ENCODE measurements at places on chromosomes 7 and 10.

GRCh38 chr7:151386301-151387160 is 23.3 kb downstream of the WDR86 start:
- DNase-seq: no peak

- DNase-seq: no peak
Observed at GRCh38 chr7:55206235-55207029, 158.7 kb upstream of the LANCL2 start.

- no peak for DNase-seq
Observed at GRCh38 chr7:98599886-98600285, 17.2 kb upstream of the NPTX2 start.

DNA sequence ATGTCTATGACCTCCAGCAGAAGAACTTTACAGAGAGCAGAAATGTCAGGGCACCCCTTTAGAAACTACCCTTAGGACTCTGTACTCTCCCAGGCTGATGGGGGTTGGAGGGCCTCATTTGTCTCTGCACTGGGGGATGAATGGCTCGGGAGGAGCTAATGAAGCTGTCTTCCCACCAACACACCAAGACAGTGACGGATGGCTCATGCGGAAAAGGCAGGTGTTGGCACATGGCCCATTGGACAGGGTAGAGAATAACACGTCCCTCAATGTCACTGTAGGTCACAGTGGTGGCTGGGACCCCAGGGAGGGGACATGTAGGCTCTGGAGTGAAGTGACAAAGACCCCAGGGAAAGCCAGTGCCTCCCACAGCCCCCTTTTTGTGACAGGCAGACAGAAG is 64.0 kb upstream of the PCBD1 start:
- no peak for DNase-seq

DNA sequence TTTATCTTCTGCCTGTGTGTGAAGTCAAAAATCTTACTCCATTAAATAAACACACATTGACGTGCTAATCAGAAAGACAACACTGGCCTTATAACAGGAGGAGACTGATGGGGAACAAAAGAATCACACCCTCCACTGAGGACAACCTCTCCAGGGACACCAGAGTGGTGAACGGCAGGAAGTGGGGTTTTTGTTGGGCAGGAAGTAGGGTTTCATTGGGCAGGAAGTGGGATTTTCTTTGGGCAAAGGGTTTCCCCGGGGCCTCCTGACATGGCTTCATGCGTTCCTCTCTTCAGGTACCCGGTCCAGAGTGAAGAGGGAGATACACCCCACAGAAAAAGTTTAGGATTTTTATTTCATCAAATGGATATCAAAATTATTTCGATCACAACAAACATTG is 30.6 kb downstream of the ADARB2 start:
- DNase-seq: no peak

- no peak for DNase-seq
Observed at GRCh38 chr7:157832421-157832820, 495.6 kb downstream of the DNAJB6 start.

DNA sequence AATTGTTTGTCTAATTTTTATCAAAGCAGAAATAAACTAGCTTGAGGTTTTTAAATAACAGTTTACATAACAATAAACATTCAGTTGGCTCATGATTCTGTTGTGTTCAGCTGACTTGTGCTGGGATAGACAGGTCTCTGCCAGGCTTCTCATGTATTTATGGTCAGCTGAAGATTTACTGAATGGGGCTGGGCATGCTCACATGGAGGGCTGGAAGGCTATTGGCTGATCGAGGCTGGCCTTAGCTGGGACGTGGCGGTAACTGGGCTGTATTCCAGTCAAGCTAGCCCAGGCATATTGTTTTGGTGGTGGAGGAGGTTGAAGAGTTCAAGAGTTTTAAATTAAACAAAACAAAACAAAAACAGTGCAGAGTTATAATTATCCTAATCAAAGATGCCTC is 251.0 kb upstream of the MTPN start:
- DNase-seq: no peak

DNA sequence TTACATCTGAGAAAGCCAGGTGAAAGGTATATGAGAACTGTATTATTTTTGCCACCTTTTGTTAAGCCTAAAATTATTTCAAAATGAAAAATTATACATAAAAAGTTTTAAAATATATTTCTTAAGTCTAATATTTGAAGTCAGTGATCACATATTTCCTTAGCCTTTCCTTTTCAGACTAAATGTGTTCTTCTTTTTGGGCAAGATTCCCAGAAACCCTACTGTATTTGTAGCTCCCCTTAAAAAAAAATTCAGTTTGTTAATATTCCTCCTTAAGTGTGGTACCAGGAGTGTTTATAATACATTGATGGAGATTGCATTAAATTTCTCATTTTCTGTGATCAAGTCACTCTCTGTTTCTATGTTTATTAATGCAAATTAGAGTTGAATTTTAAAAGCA is 22.8 kb downstream of the DNAJC1 start:
- no peak for DNase-seq

DNA sequence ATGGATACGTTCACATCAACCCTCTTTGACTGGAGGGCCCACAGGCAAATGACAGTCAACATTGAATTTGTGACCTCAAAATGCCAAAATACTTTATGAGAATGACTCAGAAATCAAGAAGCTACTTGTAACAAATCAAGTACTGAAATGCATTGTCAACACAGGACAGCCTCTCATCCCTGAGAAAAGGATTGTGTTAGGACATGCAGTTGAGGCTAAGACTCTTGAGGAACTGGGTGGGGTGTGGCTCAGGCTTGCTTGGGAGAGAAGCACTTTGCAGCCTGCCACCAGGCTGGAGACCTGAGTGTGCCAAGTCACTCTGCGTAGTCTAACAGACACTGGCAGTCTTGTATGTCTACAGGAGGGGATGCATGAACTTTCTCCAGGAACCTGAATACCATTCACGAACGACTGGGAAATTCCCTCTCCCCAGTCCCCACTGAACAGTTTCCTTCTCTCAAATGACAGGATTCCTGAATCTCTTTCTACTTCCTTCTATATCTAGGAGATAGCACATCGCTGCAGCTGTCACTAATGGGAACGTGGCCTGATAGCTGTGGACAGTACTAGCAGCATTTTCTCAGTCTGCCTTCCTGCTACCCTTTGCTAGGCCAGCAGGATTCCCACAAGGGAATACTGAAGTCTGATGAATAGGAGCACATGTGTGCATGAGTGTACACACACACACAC is 3.3 kb upstream of the SMO start:
- no peak for DNase-seq

DNA sequence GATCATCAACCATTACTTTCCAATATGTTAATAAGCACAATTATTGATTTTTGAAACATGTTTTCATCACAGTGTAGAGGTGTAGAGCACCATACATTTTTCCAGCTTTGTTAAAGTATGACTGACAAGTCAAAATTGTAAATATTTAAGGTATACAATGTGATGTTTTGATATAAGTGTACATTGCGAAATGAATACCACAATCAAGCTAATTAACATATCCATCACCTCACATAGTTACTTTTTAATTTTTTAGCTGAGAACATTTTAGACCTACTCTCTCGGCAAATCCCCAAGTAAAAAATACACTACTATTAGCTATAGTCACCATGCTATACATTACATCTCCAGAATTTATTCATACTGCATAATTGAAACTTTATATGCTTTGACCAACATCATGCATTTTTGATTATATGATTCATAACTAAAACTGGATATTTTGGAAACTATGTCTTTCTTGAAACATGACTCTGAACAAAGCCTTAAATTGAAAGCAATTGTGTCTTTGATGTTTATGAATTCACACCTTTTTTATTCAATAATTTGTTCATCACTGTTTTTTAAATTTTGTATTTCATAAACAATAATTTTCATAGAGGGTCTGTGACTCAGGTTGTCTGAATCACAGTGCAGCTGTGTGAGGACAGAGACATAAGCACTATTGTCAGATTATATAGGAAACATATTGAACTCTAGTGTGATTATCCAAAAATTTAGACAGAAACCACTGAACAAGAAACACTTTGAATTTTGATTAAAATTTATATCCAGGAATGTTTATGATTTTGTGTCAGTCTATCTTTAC is 486.1 kb downstream of the SEMA3D start:
- DNase-seq: no peak

GRCh38 chr7:127968547-127968946 is 62.7 kb downstream of the LRRC4 start:
- DNase-seq: no peak

DNA sequence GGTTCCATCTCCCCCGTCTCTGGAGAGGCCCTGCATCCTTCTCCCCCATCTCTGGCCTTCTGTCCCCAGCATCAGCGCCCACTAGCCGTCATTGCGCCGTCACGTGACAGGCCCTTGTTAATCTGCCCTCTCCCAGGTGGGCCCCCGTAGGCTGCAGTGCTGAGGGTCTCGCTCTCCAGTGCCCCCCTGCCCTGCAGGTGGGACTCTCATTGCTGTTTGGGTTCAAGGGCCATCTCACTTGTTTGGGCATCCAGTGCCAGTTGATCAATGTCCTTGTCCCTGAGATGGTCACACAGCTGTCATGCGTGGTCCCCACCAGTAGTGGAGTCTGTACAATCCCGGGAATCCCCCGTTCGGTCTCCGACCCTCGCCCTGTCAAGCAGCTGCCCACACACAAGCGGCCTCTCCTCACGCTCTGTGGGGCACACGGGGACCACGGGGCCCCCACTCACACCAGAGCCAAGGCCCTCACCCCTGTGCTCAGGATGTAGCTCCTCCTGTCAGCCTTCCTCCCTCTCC is 114.0 kb downstream of the INPP5A start:
- no peak for DNase-seq
